Umbilical cord (tissue), 2 donors: ENCODE measurements at places on chromosomes 2 and 18.
A peak's percentile ranks its signal among the peaks of the same experiment; 100 is the strongest.

DNA sequence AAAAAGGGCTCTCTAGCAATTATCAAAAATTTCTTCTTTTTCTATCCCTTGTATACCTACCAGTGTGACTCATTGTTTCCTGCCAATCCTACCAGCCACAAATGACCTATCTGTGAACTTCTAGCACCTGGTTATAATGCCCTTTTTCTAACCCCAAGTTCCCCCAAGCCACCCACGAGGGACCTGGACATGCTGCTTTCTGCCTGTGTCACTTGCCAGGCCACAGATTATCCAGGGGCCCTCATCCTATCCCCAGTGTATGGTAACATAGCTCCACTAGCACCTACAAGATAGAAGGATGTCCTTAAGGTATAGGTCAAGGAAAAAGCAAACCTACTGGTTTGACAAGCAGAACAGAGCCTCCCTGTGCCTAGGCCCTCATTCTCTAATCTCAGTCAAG lies 26.8 kb downstream of the AAK1 start:
- no peak for DNase-seq

DNA sequence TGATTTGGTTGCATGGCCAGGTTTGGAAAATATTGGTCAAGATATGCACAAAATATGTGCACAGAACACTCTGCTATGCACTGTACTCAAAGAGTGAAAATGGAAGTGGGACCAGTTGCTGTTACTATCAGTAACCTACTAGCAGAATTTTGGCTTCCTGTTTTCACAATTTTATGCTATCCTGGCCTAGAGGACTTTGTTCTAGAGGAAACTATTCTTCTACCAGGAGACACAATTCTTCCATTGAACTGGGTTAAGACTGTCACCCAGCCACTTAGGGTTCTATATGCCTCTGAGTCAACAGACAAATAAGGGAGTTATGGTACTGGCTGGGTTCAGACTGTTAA lies 431.4 kb upstream of the DCC start:
- DNase-seq: no peak

DNA sequence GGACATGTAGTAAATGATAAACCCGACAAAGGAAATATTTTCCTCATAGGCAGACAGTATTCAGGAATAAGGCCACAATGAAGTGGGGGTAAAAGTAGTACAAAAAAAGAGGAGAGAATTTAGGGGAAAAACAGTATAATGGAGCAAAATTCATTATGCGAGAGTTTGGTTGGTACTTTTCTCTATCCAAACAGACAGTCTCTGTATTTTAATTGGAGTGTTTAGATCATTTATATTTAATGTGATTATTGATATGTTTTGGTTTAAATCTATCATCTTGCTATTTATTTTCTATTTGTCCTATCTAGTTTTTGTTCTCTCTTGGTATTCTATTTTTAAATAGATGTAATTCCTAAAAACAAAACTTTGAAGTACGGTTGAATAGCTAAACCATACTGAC lies 170.3 kb upstream of the SP5 start:
- no peak for DNase-seq

- peak; percentile 56 for DNase-seq
Measured at GRCh38 chr2:8312861-8313830, 368.7 kb upstream of the ID2 start.

DNA sequence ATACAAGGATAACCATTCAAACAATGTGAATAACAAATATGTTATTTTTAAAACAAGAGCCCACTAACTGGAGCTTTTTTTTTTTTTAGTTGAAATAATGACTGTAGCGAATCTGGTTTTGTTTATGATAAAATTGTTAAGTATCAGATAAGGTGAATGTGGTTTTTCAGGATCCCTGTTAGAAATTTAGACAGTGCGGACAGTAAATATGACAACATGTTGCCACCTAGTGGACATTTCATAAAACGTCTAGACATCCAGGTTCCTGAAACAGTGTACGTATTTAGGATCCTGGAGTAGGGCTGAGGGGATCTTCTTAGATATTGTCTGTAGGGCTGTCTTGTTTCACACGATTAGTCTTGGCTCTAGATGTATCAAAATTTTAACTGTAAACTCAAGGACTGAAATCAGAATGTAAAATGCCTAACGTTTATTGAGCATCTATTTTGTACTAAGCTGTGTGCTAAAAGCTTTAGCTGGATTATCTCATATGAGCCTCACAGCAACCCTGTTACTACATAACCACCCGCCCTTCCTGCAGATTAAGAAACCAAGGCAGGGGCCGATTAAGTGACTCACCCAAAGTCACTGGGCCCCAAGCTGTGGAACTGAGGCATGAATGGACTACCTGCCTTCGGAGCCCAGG lies 23.9 kb upstream of the CCDC68 start:
- peak; percentile 56 for DNase-seq

DNA sequence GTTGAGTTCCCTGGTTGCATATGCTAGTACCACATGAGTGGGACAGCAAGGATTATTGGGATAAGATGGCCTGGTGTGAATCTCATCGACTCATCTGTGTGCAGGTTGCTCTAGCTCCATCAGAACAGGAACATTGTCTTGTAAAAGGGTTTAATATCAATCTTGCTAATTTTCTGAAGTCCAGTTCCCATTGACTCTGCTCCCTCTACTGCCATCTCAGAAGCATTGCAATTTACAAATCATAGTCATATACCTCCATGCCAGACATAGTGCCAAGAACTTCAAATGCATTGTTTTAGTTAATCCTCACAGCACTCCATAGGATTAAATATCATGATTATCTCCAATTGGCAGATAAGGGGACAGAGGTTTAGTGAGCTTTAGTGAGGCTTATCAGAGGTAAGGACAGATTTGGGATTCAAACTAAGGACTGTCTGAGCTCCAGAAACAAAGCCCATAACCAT lies 4.8 kb upstream of the STAT4 start:
- no peak for DNase-seq

DNA sequence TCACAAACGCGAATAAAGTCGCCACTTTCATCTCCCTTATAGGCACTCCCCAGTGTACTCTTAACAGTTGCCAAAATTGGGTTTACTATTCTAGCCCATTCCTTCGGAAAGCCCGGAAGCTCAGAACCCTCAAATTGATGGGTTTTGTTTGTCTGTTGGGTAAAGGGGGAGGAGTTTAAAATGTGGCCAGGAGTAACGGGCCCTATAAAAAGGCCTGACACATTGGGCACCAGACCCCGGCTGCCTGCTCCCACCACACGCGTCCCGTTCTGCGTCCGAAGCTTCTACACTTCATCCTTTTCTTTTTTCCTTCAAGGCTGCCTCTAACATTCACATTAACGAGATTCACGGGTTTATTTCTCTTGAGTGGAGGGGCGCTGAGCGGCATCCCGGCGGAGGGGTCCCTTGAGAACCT lies 837 bp downstream of the NHEJ1 start:
- no peak for DNase-seq

- DNase-seq: no peak
Measured at GRCh38 chr2:152730591-152731333, 12.3 kb downstream of the ARL6IP6 start.
